ENCODE measurements at places on chromosomes 1 and 21. TPM values are rescaled to one million over a fixed set of nuclear protein-coding genes. Genes with fewer than 3 reads are reported as not detected.

S100A1 gene
- total RNA-seq = 1,008 TPM

JAM2 gene
- total RNA-seq = 17.1 TPM

DNA sequence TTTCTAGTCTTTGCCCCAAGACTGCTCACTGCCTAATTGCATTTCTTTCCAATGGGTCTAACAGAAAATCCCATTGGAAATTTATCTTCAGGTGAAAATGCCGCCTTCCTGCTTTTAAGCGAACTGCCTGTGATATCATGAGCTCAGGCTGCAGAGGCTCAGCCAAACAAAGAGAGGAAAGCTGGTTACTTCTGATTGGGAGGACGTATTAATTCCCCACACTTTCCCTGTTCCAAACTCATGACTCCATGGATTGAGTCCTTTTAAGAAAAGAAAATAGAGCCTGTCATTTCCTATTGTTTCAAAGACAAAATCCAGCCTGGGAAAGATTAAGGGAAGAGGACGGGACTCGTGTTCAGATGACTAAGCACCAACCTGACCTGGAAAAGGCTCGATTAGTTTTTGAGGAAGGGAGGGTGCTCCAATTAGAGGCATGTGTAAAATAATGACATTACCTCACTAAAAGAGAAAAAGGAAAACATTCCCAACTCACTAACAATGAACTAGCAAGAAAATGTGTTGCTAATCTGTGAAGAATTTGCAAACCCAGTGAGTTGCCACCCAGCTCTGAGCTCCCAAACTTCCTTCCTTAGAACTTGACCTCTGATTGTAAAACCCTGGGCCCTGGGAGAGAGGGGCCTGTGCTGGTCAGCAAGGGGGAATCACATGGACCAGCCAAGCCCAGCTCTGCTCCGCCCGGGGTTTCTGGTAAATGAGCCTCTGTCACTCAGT is 61.2 kb downstream of the TCP10L start:
- no peak for DNase-seq
- no peaks in the 10 kb centered on the region for H3K36me3 ChIP-seq
- H3K27me3 ChIP-seq = no peaks in the 10 kb centered on the region
- H3K4me1 ChIP-seq = peaks cover 17% of the 10 kb centered on the region

GRCh38 chr21:33157303-33157702 is 72.4 kb upstream of the IFNAR2 start:
- DNase-seq = no peak
- H3K36me3 ChIP-seq = no peaks in the 10 kb centered on the region
- H3K27me3 ChIP-seq = peaks cover 6% of the 10 kb centered on the region
- no peak overlapping the region for H3K27ac ChIP-seq

DNA sequence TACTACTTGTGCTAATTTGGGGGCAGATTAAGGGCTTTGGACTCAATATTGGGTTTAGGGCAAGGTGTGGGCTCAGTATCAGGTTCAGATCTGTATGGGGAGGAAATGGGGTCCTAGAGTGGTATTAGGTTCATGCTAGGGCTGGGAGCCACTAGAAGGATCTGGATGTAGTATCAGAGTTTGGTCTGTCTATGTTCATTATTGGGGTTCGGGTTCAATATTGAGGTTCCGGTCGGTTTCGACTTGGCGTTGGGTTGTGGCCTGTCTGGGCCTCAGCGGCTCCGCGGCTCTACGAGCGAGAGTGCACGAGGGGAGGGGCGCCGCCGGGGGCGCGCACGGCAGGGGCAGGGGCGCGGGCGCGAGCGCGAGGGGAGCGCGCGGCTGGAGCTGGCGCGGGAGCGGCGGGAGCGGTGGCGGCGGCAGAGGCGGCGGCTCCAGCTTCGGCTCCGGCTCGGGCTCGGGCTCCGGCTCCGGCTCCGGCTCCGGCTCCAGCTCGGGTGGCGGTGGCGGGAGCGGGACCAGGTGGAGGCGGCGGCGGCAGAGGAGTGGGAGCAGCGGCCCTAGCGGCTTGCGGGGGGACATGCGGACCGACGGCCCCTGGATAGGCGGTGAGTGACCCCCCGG is at the start of gene PTPRF:
Gene PTPRF, plus strand, starts transcription at position 401 of the 624 bp plus-strand sequence. CDS start 14,193 bp downstream, outside the sequence.
- H3K4me1 ChIP-seq = peaks cover 8% of the 10 kb centered on the region
- DNase-seq = no peak
- peaks cover 23% of the 10 kb centered on the region for H3K27me3 ChIP-seq
- H3K27ac ChIP-seq = no peak within 1 kb of the TSS

- H3K36me3 ChIP-seq = no peaks in the 10 kb centered on the region
- no peaks in the 10 kb centered on the region for H3K4me1 ChIP-seq
- H3K4me3 ChIP-seq = no peak overlapping the region
- no peak overlapping the region for H3K27ac ChIP-seq
- DNase-seq = no peak
- no peaks in the 10 kb centered on the region for H3K27me3 ChIP-seq
These were observed 18.8 kb downstream of the AVPR1B start for GRCh38 chr1:206098242-206098919.

DNA sequence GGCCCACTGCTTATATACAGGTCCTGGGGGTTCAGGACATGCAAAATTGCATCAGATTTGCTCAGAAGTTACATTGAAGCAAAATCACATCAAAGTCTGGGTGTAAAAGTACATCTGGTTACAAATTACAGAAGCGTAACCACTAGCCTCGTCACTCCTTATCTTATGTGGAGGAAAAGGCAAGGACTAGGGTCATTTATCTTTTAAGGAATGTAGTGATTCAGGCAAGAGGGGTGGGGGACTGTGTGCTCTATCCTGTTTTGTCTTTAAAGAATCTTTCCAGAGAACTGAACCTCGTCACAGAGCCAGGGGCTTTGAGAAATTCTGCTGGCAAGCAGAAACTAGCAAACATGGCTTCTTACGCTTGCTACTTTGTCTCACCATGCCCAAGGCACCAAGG is 61.1 kb upstream of the RAB4A start:
- H3K4me1 ChIP-seq = peaks cover 7% of the 10 kb centered on the region
- no peak for DNase-seq

DNA sequence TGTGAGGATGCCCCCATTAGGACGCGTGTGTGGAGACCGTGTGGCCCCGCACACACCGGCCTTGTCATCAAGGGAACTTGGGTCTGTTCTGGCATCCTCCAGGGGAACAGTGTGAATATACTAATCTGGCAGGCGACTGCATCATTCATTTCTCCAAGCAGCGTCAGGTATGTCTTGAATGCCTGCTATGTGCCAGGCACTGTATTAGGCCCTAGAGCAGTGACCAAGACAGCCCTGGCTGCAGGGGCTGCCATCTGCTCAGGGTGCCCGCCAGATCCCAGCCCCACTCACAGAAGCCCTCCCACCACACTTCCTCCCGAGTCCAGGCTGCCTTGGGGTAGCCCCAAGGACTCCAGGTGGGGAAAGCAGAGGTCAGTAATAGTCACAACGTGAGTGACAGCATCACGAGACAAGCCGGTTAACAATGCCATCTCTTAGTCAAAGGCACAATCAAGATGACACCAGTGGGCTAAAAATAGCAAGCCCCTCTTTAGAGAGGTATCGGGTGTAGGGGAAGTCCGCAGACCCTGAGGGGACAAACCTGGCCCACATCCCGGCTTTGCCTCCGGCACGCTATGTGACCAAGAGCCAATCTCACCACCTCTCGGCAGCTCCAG is 7.5 kb upstream of the LAPTM5 start:
- peaks cover 10% of the 10 kb centered on the region for H3K4me1 ChIP-seq
- H3K27me3 ChIP-seq = no peaks in the 10 kb centered on the region
- H3K4me3 ChIP-seq = no peak overlapping the region
- H3K27ac ChIP-seq = peak overlapping the region; percentile 71
- H3K36me3 ChIP-seq = no peaks in the 10 kb centered on the region

- H3K4me3 ChIP-seq = peak overlapping the region; percentile 82
- no peaks in the 10 kb centered on the region for H3K36me3 ChIP-seq
- no peaks in the 10 kb centered on the region for H3K27me3 ChIP-seq
These were observed 942 bp upstream of the RSBN1 start for GRCh38 chr1:113813218-113813617.
